ENCODE measurements at places on chromosomes 12 and 14. TPM values are rescaled to one million over a fixed set of nuclear protein-coding genes. Genes with fewer than 3 reads are reported as not detected.

Gene RASSF9
- total RNA-seq, result 2.4 TPM

Gene PARPBP
- 15.6 TPM for total RNA-seq

DNA sequence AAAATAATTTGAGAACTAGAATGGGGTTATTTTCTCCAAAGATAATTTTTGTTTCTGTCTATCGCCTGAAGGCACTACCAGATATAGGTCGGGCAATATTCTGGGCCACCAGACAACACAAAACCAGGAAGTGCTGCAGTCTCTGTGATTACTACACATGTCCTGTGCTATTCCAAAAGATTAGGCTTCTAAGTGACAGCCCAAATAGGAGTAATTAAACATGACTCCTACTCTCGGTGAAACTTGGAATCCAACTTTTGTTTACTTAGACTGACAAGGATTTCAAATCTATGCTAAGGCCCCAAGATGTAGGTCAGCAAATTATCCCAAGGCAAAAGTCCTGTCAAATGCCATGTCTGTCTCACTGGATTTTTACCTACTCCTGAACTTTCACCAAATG lies 157.6 kb upstream of the LRFN5 start:
- DNase-seq, result no peak

Gene SLC6A13
- 45.9 TPM for total RNA-seq

DNA sequence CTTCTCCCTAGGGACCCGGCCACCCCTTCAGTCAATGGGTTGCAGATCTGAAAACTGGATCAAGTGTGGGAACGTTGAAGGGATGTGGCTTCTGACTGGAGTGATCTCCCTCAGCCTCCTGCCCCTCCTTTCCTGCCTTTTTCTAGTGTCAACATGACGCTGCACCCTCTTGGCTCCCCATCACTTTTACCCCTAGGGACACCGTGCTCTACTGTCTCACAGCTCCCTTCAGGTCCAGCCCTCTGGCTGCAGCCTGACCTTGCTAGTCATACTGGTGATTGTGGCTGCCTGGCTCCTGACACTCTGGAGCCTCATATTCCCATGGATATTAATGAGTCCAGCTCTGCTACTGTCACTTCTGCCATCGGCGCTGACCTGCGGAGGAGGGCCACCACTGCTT lies 51.5 kb upstream of the RASSF3 start:
- DNase-seq, result no peak

- DNase-seq, result no peak
Observed at GRCh38 chr12:121102307-121102706, 30.4 kb upstream of the P2RX7 start.

DNA sequence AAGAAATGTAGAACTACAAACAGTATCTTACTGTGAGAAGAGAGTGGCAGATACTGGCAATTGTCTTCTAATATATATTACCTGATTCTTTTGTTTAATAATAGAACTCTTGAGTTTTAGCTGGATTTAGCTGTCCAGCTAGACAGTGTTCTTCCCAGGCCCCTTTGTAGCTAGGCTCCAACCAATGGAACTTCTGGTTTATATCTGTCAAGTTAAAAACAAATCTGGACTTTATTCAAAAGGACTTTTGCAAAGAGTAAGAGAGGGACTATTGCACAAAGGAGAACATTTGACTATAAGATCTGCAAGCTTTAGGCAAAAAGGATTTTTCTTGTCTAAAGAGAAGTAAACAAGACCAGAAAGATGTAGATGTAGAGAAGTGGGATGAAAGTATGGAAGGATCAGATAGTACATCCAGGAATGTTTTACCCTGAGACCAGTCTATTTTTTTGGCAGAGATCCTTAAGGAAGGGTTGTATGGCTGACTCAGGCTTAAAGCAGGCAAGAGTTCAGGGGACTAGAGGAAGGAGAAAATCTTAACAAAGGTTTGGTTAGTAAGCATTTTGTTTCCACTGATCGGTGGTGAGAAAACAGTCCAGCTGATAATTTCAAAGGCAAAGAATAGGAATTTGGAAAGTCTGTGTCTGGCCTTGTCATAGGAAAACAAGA lies 111.1 kb upstream of the PLEKHA5 start:
- no peak for DNase-seq

Data from cerebellum (tissue), 4 donors.